CMK (cell line): ENCODE measurements at places on chromosomes 1 and 21.

DNA sequence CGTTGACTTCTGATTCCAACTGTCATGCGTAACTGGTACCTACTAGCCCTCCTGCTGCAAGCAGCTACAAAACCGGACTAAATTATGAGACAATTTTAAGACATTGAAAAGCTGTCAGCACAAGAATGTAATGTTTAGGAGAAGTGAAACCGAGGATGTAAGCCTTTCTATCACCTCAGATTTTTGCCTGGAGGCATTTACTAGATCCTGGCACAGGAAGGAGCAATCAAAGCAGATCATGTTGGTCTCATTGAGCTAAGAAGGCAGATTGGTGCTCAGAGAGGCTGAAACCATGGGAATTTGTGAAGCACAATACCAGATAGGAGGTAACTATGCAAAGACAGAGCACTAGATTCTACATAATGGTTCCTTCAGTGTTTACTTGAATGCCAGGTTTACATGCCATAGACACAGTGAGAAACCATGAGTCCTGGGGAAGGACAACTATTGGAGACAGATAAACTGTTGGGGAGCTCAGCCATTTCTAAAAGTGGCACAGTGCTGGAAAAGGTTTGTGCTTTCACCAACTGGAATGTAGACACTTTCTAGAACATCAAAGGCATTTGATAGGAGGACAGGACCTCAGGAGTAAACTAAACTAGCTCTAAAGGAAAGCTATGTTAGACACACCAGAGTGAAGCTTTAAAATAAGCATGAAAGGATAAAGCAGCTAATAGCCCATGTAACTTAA, 179.4 kb downstream of the LYPLAL1 start:
- no peak for DNase-seq

GRCh38 chr1:200438911-200439310, 29.1 kb upstream of the ZNF281 start:
- no peak for DNase-seq

- DNase-seq: no peak
These were observed 125.2 kb upstream of the KIAA0040 start for GRCh38 chr1:175317779-175318178.

- no peak for DNase-seq
These were observed 29.2 kb downstream of the DNASE2B start for GRCh38 chr1:84427250-84428188.

DNA sequence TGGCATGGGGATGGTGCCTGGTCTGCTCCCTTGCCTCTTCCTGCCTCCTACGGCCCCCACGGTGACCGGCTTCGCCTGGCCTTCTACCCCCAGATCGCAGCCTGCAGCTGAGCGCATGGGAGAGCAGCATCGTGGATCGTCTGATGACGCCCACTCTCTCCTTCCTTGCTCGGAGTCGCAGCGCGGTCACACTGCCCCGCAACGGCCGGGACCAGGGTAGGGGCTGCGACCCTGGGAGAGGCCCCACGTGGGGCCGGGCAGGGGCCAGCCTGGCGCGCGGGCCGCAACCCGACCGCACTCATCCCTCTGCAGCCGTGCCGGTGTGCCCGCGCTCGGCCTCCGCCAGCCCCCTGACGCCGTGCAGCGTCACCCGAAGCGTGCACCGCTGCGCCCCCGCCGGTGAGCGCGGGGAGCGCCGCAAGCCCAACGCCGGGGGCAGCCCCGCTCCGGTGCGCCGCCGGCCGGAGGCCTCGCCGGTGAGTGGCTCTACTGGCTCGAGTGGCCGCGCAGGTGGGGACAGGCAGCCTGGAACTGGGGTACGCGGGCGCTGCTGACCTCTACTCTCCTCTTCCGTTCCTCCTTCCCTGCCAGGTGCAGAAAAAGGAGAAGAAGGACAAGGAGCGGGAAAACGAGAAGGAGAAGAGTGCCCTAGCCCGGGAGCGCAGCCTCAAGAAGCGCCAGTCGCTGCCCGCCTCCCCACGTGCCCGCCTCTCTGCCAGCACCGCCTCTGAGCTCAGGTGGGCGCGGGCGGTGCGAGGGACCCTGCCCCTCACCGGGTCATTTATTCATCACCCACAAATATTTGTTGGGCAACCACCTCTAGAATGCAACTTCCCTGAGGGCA, 20.4 kb downstream of the MAP7D1 start:
- DNase-seq: no peak

- no peak for DNase-seq
These were observed 83.4 kb downstream of the MATN1 start for GRCh38 chr1:30639881-30640452.

- peak; percentile 49 for DNase-seq
These were observed 45.2 kb downstream of the CAMK2N1 start for GRCh38 chr1:20440785-20441200.

DNA sequence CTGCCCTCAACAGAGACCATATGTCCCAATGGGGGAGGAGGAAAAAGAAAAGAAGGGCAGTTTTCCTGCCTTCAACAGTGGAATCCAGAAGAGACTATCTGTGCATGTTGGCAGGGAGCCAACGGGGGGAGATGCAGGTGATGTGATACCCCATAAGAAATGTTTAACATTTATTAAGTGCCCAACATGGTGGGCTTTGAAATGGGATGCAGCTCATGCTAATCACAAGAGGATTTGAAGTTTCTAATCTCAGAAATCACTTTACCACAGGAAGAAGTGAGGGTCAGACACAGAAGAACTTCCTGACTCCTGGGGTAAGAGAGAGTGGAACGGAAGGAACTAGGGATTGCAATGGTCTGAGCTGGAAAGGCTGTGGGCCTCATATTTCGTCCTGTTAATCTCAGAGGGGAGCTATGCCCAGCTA, 16.2 kb downstream of the CSRP1 start:
- DNase-seq: no peak

- no peak for DNase-seq
These were observed 3.3 kb downstream of the DLGAP3 start for GRCh38 chr1:34926156-34926555.

DNA sequence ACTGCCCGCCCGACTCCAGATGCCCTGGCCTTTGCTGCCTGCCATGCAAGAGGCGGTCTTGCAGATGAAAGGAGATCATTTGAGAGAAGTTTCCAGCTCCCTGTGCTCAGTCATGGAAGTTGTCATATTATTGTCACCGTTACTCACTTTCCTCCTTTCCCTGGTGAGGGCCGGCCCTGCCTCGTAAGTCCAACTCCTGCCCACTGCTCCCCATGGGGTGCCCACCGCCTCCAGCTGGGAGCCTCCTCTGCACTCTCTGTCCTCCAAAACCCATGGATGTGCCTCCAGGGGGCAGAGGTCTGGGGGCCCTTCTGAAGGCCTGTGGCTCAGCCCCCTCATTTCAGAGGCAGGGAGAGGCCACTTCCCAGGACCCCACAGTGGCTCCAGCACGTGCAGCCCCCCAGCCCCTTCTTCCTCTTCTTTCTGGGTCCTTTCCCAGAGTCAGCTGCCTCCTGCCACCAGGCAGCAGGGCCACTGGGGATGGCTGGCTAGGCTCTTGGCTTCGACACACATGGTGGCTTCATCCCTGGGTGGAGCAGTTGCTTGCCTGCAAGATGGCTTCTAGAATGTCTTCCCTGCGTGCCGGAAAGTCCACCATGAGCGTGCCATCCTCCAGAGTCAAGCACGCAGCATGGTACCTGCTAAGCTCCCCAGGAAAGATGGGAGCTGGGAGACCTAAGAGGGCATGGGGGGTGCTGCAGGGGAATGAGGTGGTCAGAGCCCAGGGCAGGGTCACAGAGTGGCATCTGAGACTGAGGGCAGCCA, 97.9 kb upstream of the RUNX3 start:
- no peak for DNase-seq

DNA sequence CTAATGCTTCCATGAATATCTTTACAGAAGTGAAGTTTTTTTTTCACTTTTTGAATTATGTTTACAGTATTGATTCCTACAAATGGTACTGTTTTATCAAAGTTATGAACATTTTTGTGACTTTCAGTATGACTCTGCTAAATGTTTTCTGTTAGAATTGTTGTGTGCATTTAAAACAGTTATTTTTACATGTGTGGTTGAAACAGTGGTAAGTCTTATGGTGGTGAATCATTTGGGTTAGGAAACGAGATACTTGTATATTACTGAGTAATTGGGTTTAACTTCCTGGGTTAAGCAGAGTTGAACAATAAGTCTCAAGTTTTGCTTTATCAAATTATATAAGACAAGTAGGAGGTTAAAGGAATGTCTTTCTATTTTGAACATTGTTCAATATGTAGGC, 66.8 kb downstream of the VPS13D start:
- DNase-seq: no peak

- DNase-seq: no peak
These were observed 54.4 kb downstream of the MPZL1 start for GRCh38 chr1:167776151-167776550.

DNA sequence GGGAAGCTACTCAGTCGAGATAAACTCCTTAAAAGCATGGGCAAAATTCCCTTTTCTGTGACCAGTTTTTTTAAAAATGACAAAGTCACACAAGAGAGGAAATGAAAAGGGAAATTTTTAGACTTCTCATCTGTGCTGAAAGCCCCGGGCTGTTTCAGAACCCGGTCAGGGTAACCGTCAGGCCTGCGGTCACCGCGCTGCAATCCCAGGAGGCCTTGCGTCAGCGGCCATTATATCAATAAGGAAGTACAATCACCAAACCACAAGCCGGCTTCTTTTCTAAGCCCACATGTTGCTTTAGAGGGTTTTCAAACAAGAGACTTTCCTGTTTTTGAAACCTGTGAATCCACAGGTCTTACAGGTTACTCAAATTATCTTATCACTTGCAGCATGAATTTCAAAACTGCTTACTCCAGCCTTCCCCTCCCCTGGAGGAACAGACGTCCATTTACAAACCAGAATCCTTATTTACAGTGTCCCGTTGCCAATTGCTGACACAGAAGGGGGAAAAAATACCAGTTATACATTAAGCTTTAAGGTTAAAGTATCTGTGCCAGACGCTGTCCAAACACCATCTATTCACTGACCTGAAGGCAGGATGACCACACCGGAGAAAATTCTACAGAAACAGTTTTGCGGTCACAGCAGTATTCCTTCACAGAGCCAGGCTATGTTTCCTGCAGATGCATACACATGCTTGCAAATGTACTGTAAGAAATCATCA, 165.3 kb downstream of the TOMM20 start:
- peak; percentile 86 for DNase-seq

DNA sequence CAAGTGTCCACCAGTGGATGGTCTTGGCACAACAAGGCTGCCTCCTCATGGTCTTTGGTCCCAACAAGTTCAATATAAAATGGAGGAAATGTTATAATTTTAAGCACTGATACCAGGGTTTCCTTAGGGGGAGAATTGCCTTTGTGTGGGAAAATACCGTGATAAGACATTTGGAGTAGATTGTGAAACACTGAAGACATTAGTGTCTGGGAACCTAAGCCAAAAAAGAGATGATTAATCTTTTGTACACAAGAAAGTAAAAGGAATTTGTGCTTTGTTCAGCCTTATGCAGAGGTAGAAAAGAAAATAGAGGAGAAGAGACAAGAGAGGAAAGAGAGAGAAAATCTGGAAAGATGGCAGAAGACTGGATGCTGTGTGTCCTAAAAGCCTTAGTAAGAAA, 36.1 kb downstream of the ST6GALNAC3 start:
- DNase-seq: no peak

DNA sequence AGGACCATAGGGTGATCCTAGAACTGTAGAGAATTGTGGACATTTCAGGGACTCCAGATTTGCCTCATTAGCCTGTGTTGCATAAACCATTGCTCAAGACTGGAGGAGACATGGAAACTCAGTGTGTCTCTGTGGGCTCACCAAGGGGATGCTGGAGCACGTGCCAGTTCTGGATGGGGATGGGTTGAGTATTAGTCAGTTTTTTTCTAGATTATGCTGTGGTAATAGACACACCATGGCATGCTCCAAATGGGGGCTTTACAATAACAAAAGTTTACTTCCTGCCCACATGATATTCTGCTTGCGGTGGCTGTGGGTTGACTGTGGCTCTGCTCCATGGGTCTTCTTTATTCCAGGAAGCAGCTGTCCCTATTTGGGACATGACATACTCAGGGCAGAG, 125.4 kb downstream of the FOXD2 start:
- DNase-seq: no peak

DNA sequence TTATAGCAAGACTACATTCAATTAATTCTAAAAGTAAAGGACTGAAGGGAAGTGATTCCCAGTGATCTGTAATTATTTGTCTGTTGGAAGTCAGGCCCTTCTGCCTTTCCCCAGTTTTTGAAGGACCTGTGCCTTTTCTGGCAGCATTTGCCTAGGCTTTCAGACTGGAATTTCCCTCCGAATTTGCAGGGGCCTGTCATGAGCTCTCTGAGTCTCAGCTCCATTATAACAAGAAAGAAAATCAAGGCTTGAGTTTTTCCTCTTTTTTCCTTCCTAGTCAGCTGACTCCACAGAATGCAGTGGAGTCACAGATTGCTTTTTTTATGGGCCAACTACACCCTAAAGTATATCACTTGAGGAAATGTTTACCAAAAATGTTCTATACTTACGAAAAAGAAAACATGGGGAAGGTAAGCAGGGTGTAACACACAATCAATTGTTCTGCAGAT, 1.1 kb downstream of the NR5A2 start:
- DNase-seq: no peak

DNA sequence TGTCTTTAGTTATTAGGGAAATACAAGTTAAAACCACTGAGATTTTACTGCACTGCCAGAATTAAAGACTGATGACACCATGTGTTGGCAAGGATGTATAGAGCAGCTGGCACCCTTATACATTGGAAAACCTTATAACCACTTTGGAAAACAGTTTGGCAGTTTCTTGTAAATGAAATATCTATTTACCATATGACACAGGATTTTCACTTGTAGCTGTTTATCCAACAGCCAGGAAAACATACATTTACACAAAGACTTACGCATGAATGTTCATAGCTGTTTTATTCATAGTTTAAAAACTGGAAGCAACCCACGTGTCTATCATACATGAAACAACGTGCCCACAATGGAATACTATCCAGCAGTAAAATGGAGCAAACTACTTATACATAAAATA, 45.3 kb downstream of the PRRC2C start:
- DNase-seq: no peak

- no peak for DNase-seq
These were observed 50.4 kb downstream of the RWDD3 start for GRCh38 chr1:95284420-95284819.

- no peak for DNase-seq
These were observed 39.5 kb upstream of the NFASC start for GRCh38 chr1:204831186-204831585.

DNA sequence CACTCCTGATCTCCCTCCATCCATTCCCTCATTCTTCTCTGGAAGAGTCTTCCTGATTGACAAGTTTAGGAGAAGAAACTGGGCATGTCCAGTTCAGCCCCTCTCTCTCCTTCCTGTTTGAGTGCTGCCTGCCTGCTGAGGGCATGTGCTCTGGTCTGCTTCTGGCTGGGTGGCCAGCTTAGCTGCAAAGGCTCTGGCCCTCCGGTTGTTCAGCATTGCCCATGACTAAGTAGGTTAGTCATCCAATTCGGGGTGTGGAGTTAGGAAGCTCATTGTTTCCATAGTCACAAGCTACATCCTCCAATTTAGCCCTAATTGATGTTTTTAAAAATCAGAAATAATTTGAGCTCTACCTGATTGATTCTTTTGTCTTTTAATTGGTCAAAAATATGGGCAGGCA, 25.6 kb upstream of the PLA2G2E start:
- DNase-seq: no peak

DNA sequence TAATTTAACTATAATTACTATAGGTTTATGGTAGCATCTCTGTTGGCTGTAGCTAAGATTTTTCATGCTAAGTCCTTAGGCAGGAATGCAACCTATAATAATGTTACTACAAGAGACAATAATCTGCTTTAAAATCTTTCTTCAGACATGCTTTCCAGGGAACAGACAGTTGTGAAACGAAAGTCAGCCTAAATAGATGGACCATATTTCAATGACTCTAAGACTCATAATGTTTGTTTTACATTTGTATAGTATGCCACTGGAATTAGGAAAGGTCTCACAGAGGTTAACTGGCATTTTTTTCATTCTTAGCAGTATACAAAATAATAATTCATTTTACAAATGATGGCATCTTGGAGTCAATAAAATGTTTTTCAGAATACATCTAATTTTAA, 8.1 kb downstream of the RERE start:
- no peak for DNase-seq
